Naive thymus-derived CD8-positive, alpha-beta T cell (primary cell): ENCODE measurements at places on chromosomes 12 and 14. TPM values are rescaled to one million over a fixed set of nuclear protein-coding genes. Genes with fewer than 3 reads are reported as not detected.
A peak's percentile ranks its signal among the peaks of the same experiment; 100 is the strongest.

- peaks cover 55% of the 10 kb centered on the region for H3K27me3 ChIP-seq
- H3K36me3 ChIP-seq, result peaks cover 3% of the 10 kb centered on the region
- peaks cover 3% of the 10 kb centered on the region for H3K4me1 ChIP-seq
- no peak overlapping the region for H3K27ac ChIP-seq
These were observed 1.3 kb downstream of the MDGA2 start for GRCh38 chr14:47674148-47674542.

DNA sequence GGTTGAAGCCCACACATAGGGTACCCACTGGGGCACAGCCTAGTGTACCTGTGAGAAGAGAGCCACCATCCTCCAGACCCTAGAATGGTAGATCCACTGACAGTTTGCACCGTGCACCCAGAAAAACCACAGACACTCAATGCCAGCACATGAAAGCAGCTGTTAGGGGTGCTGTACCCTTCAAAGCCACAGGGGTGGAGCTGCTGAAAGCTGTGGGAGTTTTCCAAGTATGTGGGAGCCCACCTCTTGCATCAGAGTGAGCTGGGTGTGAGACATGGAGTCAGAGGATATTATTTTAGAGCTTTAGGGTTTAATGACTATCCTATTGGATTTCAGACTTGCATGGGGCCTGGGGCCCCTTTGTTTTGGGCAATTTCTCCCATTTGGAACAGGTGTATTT, 30.5 kb downstream of the TSPAN19 start:
- H3K4me3 ChIP-seq, result no peak overlapping the region
- H3K36me3 ChIP-seq, result no peaks in the 10 kb centered on the region
- no peak overlapping the region for H3K27ac ChIP-seq
- no peaks in the 10 kb centered on the region for H3K27me3 ChIP-seq
- no peaks in the 10 kb centered on the region for H3K4me1 ChIP-seq

GRCh38 chr12:7935590-7936581, at the start of gene SLC2A3:
Gene SLC2A3 (minus strand): TSS chr12:7936187. CDS start chr12:7936034, 153 bp downstream.
- peaks cover 16% of the 10 kb centered on the region for H3K4me1 ChIP-seq
- no peaks in the 10 kb centered on the region for H3K27me3 ChIP-seq
- H3K27ac ChIP-seq, result no peak within 1 kb of the TSS
- H3K4me3 ChIP-seq, result no peak within 1 kb of the TSS

- no peaks in the 10 kb centered on the region for H3K4me1 ChIP-seq
- no peak overlapping the region for H3K4me3 ChIP-seq
- DNase-seq, result no peak
These were observed 49.0 kb upstream of the SLC8A3 start for GRCh38 chr14:70237710-70238109.

GRCh38 chr12:50677858-50678257, 86.0 kb upstream of the ATF1 start:
- H3K4me1 ChIP-seq, result peaks cover 4% of the 10 kb centered on the region
- no peak overlapping the region for H3K4me3 ChIP-seq
- H3K27ac ChIP-seq, result no peak overlapping the region

GRCh38 chr12:43816168-43816567, 10.1 kb upstream of the TWF1 start:
- peaks cover 2% of the 10 kb centered on the region for H3K27me3 ChIP-seq
- H3K27ac ChIP-seq, result no peak overlapping the region
- no peak for DNase-seq
- peaks cover 2% of the 10 kb centered on the region for H3K4me1 ChIP-seq
- no peaks in the 10 kb centered on the region for H3K36me3 ChIP-seq

DNA sequence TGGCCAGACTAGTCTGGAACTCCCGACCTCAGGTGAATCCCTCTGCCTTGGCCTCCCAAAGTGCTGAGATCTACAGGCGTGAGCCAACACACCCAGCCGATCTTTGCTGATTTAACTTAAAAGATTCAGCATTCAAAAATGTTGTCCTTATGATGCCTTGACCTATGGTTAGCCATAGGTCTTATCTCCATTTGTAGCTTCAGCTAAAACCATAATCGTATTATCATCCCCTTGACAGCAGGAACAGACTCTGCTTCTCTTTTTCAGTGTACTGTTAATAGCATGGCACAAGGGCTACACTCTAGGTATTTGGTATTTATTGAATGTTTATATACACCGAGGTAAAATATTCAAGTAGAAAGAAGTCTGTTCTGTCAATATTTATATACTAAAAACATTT, 15.3 kb downstream of the CCDC62 start:
- DNase-seq, result no peak
- H3K4me3 ChIP-seq, result no peak overlapping the region
- no peaks in the 10 kb centered on the region for H3K36me3 ChIP-seq
- H3K27ac ChIP-seq, result no peak overlapping the region
- H3K27me3 ChIP-seq, result no peaks in the 10 kb centered on the region
- H3K4me1 ChIP-seq, result peaks cover 2% of the 10 kb centered on the region

GRCh38 chr14:104872469-104873341, 7.6 kb downstream of the CEP170B start:
- no peak for DNase-seq
- H3K4me1 ChIP-seq, result peaks cover 3% of the 10 kb centered on the region
- no peak overlapping the region for H3K27ac ChIP-seq
- H3K4me3 ChIP-seq, result no peak overlapping the region
- no peaks in the 10 kb centered on the region for H3K36me3 ChIP-seq
- H3K27me3 ChIP-seq, result peaks cover 7% of the 10 kb centered on the region

DNA sequence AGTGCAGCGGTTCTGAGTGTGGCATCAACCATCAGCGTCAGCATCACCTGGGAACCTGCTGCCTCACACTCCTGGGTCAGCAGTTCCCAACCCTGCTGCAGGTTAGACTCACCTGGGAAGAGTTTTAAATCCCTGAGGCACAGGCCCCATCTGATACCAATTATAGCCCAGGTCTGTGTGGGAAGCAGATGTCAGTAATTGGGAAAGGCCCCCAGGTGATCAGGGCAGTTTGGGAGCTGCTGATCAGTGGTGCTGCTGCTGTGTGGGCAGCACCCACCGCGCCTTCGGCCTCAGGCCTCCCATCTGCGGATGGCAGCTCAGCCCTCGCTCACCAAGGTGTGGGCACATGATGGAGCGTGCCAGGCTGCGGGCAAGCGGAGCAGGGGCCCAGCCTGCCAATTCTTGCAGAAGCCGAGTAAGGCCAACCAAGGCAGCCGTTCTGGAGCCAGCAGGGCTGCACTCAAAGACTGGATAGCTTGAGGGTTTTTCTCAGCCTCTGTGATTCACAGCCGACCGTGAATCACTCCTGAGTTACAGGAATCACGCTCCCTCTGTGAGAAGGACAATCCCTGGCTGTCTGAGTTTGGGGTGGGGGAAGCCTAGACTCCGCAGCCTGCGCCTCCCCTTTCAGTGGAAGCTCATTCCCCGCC, 155.6 kb upstream of the SFSWAP start:
- no peaks in the 10 kb centered on the region for H3K36me3 ChIP-seq
- no peak for DNase-seq
- H3K4me1 ChIP-seq, result no peaks in the 10 kb centered on the region
- H3K27me3 ChIP-seq, result peaks cover 7% of the 10 kb centered on the region

DNA sequence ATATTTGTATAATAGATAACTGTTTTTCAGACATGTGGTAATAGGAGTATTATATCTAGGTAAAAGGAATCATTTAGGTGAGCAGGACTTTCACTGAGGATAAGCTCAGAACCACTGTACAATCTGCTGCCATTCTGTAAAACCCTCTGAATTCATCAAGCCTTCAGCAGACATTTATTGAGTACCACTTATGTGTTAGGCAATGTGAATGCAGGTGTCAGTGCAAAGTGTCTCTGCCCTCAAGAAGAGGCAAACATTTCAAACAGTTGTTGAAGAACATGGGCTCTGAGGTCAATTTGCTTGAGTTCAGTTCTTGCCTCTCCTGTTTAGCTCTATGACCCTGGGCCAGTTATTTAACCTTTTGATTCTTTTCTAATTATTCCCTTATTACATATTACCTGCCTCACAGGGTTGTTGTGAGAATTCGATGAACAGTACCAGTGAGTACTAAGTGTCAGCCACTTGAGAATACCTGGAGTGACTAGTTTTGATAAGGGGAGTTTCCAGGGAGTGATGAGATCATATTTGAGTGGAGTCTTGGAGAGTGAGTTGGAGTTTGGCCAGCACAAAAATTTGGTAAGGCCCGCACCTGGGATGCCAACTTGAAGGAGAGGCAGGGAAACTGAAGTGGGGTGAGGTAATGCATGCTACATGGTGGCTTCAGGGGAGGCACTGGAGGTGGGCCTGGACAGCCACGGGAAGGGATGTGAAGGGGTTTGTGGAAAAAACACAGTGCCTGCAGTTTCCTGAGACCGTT, 33.7 kb downstream of the RASSF8 start:
- no peak for DNase-seq
- H3K27ac ChIP-seq, result no peak overlapping the region
- no peaks in the 10 kb centered on the region for H3K27me3 ChIP-seq

DNA sequence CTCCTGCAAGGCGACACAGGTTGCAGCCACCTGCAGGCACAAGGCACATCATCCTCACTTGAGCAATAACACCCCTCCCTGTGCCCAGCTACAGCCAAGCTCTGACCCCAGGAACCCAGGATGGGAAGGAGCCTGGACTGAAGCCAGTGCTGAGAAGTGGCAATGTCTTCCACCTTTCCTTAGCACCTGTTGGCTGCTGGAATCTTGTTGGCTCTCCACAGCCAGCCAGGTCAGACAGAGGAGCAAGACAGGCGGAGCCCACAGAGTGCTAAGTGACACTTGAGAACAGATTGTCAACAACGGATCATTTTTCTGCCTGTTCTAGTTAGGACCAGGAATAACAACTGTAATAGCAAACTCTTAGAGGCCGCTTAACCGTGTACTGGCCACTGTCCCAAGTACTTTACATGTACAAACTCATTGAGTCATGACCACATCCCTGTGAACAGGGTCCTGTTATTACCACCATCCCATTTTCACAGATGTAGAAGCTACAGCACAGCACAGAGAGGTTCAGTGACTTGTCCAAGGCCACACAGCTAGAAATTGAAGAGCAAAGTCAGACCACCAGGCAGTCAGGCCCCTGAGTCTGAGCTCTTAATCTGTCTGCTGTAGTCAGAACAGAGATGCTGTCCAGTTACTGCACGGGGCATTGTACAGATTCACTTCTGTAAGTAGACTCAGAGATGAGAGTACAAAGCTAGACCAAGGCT, 45.6 kb downstream of the RNFT2 start:
- H3K27me3 ChIP-seq, result no peaks in the 10 kb centered on the region
- peak overlapping the region; percentile 62 for H3K27ac ChIP-seq
- H3K4me1 ChIP-seq, result no peaks in the 10 kb centered on the region
- DNase-seq, result no peak
- H3K36me3 ChIP-seq, result peaks cover 43% of the 10 kb centered on the region

DNA sequence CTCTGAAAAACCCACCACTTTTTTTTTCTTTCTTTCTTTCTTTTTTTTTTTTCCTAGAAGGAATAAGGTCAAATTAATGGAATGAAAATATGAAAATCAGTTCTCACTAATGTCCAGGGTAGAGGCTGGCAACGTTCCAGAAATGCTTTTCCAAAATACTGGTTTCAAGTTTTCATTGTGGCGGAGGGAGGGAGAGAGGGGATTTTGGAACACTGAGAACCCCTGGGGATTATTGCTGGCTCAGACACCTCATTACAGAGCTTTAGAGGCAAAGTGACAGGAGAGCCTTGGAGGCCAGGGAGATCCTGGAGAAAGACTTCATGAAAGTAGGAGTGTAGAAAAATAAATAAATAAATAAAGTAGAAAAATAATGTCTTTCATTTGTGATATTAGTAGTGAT, 45.4 kb downstream of the ALX1 start:
- no peak overlapping the region for H3K4me3 ChIP-seq
- no peaks in the 10 kb centered on the region for H3K4me1 ChIP-seq
- DNase-seq, result no peak
- no peak overlapping the region for H3K27ac ChIP-seq
- no peaks in the 10 kb centered on the region for H3K36me3 ChIP-seq

DNA sequence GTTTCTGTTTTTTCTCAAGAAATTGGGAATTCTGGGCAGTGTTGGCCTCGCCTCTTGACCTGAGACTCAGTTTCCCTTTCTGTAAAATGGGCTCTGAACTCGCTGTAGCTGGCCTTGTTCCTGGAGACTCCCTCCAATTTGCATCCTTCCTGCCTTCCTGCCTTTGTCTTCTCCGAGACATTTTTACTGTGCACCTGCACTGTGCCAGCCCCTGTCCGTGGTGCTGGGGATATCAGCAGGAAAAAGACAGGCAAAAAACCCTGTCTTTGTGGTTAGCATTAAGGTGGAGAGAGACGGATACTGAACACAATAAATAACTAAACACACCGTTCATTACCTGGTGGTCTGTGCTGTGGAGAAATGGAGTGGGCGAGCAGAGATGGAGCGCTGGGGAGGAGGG, 129.8 kb downstream of the AACS start:
- peaks cover 5% of the 10 kb centered on the region for H3K36me3 ChIP-seq
- peaks cover 39% of the 10 kb centered on the region for H3K27me3 ChIP-seq
- no peaks in the 10 kb centered on the region for H3K4me1 ChIP-seq

DNA sequence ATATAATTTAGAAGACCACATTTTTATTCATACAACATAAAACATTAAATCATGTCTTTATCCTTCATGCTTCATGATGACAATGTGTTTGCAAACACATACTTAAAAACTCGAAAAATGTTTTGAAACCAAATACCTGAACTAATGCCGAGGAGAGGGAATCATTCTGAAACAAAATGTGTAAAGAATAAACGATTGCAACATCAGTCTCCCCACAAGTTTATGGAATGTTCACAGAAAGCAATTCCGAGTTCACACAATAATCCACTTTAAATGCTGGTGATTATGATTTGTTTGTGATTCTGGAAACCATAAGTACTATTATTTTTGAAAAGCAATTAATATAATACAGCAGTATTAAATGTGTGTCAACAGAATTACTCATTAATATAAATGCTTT, 84.5 kb upstream of the PDZRN4 start:
- peaks cover 4% of the 10 kb centered on the region for H3K27me3 ChIP-seq
- DNase-seq, result no peak
- no peaks in the 10 kb centered on the region for H3K36me3 ChIP-seq

GRCh38 chr14:69413483-69413882, 15.0 kb downstream of the SLC39A9 start:
- H3K4me3 ChIP-seq, result no peak overlapping the region
- H3K27me3 ChIP-seq, result no peaks in the 10 kb centered on the region
- DNase-seq, result no peak
- H3K27ac ChIP-seq, result no peak overlapping the region

DNA sequence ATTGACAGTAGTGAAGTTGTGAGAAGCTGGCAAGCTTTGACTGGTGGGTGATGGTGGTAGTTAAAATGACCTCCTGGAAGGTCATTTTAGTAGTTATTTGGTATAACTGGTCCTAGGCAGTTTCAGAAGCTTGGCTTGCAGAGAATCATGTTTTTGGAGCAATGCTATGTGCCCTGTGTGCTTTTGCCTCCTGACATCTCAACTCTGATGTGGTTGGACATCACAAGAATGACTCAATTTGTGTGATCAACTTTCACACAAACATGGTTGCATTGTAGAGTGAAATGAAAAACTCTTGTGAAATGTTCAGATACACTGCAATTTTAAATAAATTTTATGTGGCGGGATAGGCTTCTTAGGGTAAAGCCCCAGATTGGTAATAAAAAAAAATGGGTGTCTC, 8.3 kb upstream of the ABCD2 start:
- peak overlapping the region; percentile 16 for H3K4me3 ChIP-seq
- H3K27me3 ChIP-seq, result no peaks in the 10 kb centered on the region
- peaks cover 53% of the 10 kb centered on the region for H3K4me1 ChIP-seq
- peaks cover 2% of the 10 kb centered on the region for H3K36me3 ChIP-seq

Gene CORO1C
- total RNA-seq, result 10.3 TPM

Gene BHLHE41
- 0.08 TPM for total RNA-seq

Gene A2ML1
- not detected for total RNA-seq

Gene SLC24A4
- total RNA-seq, result not detected

Gene KRT6C
- not detected for total RNA-seq
